AG08395 (cell line): ENCODE measurements at places on chromosomes 6 and 20.

DNA sequence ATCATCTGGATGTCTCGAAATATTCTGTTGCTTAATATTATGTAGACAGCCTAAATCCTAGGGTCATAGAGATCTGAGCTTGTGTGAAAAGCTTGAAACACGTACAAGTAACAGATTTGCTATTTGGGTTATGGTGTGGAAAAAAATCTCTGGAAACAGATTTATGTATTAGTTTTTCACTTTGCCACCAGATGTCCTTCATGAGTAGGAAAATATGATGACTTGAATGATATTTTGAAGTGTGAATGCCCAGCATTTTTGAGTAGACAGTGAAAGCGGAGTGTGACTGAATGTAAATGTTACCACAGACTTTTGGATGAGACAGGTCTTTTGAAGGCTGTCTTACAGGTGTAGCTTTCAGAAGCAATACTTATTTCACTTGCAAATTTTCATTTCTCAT lies 4.2 kb upstream of the BMP6 start:
- no peak for DNase-seq

DNA sequence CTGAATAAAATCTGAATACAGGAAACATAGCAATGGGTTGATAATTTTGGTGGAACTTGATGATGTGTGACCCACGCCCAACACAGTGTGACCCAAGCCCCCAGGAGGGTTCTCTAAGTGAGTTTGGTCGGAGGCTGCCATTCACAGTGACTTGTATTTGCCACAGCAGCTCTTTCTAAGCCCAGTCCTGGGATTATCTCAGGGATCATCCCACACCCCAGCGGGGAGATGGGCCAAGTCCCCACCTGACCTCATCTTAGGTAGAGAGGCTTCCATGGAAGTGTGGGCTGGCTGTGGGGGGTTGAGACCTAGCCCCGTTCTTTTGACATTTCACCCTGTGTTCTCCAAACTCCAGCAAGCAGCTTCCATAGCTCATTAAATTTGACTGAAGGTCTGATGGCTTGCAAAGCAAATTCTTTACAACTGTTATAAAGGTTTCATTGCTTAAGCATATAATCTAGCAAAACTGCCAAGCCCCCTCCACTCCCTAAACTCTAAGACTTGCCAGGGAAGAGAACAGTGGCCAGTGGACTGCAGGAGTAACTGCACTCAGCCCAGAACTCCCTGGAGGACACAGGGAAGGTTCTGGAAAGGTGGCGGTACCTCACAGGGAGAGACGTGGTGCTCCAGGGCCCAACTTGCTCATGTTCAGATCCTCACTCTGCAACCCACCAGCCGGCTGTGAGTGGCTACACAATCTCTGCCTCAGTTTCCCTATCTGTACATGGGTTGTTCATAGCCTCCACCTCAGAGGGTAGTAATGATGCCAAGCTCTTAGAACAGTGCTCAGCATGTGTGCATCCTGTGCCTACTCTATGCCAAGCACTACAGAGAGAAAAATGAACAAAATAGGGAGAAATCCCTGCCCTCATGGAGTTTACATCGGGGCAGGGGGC lies 1.0 kb upstream of the PCK1 start:
- DNase-seq, result no peak

DNA sequence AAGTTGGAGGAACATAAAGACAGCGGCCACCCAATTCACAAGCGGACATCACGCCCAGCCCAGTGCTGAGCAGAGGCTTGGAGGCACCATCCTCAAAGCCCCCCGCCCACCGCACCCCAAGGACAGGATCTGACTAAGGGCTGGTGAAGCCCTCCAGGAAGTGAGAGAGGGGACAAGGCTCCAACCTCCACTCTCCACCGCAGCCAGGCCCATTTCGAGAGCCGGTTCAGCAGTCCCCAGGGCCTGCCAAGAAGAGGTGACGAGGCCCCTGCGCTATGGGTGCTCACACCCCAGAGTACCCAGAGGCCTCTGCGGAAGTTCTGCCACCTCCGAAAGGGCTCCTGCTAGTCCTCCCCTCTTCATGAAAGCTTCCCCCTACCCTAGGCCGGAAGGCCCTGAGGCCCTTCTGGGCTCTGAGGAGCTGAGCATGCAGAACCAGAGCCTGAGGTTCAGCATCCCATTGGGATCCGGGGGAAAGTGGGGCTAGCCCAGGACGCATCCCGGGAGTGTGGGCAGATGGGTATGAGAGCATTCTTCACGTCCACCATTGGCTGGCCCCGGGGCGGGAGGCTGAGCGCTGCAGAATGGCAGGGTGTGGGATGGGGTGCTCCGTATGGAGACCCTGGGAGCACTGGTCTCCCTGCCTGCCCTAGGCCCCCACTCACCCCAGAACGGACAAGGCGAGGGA lies 2.5 kb downstream of the GRM4 start:
- no peak for DNase-seq

DNA sequence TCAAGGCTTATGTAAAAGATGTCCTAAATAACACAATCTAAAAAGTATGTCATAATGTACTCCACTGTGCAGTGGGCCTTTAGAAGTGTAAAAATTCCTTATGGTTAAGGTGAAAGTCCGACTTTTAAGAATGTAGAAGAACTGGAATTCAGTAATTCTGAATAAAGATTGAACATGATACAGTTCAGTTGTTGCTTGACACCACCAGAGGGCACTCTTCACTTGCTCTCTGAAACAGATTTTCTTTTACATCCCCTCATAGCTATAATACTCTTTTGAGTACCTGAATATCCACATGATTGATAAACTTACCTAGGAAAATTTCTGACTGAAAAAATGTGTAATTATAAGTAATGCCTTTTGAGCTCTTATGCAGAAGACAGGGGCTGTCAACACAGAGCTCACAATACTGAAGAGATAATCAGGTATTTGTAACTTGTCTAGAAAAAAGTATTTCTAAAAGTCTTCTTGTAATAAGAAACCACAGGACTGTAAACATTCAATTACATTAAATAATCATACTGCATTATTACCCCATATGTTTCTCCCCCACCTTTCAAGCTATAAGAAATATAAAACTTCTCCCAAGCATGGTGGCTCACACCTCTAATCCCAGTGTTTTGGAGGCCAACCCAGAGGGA lies 92.1 kb downstream of the POPDC3 start:
- peak; percentile 62 for DNase-seq

DNA sequence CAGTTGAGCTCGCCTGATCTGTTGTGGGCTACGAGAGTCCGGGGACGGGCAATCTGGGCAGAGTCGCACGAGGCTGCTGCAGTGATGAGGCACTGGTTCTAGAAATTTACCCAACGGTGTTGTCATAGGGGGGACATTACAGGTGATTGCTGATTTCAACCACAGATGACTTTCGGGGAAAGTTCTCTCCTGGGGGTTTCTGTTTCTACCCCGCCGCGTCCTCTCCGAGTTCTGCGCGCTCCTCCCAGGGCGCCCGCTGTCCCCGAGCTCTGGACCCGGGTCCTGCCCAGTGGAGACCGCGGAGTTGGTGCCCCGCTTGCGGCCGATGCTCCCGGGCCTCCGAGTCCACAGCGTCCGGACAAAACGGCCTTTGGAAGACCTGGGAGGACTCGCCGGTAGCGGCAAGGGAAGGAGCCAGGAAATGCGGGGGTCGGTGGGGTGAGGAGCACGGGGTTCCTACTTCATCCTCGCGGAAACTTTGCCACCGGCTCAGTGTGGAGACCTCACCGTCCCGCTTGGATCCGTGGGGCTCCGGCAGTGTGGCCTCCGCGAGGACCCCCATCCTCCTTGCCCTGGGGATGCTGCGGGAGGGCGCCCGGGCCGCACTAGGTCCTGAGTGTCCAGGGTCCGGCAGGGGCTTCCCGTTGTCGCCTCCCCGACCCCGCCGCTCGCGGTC lies 12.3 kb upstream of the RAET1L start:
- no peak for DNase-seq

- no peak for DNase-seq
These were observed 20.9 kb upstream of the SPO11 start for GRCh38 chr20:57308451-57309271.

- DNase-seq, result no peak
These were observed 3.3 kb downstream of the TDRD6 start for GRCh38 chr6:46690911-46691451.

DNA sequence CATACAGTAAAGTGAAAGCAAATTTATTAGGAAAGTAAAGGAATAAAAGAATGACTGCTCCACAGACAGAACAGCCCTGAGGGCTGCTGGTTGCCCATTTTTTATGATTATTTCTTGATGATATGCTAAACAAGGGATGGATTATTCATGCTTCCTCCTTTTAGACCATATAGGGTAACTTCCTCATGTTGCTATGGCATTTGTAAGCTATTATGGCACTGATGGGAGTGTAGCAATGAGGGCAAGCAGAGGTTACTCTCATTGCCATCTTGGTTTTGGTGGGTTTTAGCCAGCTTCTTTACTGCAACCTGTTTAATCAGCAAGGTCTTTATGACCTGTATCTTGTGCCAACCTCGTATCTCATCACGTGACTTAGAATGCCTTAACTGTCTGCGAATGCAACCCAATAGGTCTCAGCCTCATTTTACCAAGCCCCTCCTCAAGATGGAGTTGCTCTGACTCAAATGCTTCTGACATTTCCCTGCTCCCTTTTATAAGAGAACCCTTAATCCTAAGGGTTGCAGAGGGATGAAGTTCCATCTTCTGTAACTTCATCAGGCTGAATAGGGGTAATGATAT lies 280.1 kb upstream of the RGS17 start:
- no peak for DNase-seq

GRCh38 chr6:28948782-28949486 lies 25.1 kb upstream of the TRIM27 start:
- DNase-seq, result no peak
